ENCODE measurements at places on chromosomes 3 and 15.
A peak's percentile ranks its signal among the peaks of the same experiment; 100 is the strongest.

- DNase-seq: no peak
Observed at GRCh38 chr15:64875641-64876223, 34.0 kb downstream of the PLEKHO2 start.

- no peak for DNase-seq
Observed at GRCh38 chr3:32077260-32078084, 28.9 kb upstream of the GPD1L start.

- DNase-seq: no peak
Observed at GRCh38 chr3:177334803-177335202, 137.5 kb upstream of the TBL1XR1 start.

- no peak for DNase-seq
Observed at GRCh38 chr3:154901278-154901677, 178.8 kb upstream of the MME start.

DNA sequence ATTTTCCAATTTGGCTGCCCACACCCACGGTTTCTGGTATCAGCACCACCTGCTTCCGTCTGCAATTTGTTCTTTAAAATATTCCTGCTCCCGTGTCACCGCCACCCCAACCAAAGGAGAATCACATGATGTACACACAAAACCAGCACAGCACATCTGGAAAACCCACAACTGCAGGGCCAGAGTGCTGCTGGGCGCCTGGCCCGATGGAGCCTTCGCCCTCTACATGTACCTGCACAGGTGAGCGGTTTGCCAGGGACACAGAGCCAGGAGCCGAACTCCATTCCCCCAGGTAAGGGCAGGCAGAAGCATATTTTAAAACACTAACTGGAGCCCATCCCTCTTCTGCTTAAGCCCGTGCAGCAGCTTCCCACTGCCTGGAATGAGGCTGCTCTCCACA, 75.6 kb downstream of the ADAMTS17 start:
- DNase-seq: no peak

- DNase-seq: no peak
Observed at GRCh38 chr3:195556390-195556789, 13.3 kb upstream of the PPP1R2 start.

DNA sequence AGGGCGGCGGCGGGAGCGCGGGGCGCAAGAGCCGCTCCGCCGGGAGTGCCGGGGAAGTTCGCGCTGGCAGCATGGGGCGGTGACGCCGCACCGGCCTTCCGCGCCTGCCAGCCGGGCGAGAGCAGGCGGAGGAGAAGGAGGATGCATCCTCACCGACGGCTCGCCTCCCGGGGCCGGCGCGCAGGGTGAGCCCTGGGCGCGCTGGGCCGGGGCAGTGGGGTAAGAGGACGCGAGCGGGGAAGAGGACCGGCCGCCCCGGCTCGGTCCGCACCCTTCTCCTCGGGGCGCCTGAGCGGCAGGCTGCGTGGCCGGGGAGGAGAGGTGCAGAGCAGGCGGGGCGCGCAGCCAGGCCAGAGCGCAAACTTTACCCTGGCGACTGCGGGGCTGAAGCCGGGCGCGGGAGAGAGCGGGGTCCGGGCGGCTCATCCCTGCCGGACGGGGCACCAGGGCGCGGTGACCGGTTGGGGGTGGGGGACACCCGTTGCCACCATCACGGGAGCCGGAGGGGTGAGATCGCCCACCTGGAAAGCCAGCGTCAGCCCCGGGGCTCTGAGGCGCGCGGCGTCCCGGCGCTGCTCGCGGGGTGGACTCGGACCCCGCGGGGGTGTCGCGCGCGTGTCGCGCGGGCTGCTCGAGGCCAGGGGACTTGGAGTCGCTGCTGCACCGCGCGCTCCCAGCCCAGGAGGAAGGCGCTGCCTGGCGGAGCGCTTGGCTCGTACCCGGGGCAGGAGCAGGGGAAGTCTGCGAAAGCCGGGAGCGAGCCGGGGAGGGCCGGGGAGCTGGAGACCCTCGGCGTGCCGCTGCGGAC, 542 bp downstream of the GABRA5 start:
- no peak for DNase-seq

- DNase-seq: no peak
Observed at GRCh38 chr3:140695361-140696061, 17.6 kb downstream of the TRIM42 start.

- DNase-seq: peak; percentile 46
Observed at GRCh38 chr3:141426404-141427034, 58.2 kb downstream of the ZBTB38 start.

DNA sequence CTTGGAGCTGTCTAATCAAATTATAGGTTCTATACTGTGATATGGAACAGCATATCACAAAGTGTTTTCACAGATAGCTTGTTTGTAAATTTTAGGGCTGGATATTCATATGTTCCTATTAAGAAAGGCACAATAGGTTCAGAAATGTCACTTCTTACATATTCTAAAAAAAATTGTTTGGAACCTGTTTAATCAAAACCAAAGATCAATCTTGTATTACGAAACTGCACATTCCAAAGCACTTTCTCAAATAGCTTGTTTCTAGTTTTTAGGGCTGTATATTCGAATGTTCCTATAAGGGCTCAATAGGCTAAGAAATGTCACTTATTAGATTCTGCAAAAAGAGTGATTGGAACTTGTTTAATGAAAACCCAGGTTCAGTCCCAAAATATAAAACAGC, 67.4 kb upstream of the OSBPL11 start:
- DNase-seq: no peak

- DNase-seq: no peak
Observed at GRCh38 chr3:156728267-156728985, 54.0 kb downstream of the TIPARP start.

DNA sequence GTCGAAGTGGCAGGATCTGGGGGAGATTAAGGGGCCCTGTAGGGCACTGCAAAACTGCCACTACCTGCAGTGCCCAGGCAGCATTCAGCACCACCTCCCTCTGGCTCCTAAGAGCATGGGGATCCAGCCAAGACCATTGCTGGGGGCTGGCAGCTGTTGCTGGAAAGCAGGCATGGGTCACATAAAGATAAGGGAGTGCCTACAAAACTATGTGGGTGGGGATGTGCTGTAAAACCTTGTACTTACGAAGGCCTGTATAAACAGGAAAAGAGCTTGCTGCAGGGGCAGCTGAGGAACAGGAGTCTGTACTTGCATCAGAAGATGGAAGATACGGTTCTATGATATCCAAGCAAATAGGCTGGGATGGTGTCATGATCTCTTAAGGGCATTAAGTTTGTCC, 27.1 kb downstream of the IL20RB start:
- DNase-seq: no peak

- no peak for DNase-seq
Observed at GRCh38 chr15:89332446-89332845, 2.2 kb downstream of the POLG start.

- no peak for DNase-seq
Observed at GRCh38 chr3:47427866-47428265, 47.0 kb downstream of the PTPN23 start.

- DNase-seq: no peak
Observed at GRCh38 chr3:182393151-182393550, 400.2 kb upstream of the ATP11B start.

GRCh38 chr3:182121401-182121800, 409.7 kb downstream of the SOX2 start:
- no peak for DNase-seq

- DNase-seq: no peak
Observed at GRCh38 chr3:284322-284721, 87.8 kb downstream of the CHL1 start.

GRCh38 chr15:79798311-79798710, 98.5 kb downstream of the MTHFS start:
- DNase-seq: no peak

DNA sequence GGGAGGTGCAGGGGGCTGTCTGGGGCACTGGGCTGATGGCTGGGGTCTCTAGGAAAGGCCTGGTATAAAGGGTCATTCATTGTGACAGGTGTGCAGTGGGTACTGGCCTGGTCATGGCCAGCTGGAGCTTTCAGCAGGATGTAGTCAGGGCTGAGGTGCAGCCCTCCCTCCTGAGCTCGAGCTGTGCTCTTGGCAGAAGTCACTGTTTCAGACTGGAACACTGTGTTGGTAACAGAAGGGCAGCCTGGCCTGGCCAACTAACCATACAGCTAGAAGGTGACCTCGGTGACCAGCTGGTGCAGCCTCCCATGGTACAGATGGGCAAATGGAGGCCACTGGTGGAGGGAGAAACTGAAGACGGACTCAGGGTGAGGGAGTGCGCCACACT, 34.4 kb upstream of the LCTL start:
- DNase-seq: no peak

GRCh38 chr15:91950631-91951329, 97.3 kb downstream of the SLCO3A1 start:
- DNase-seq: no peak

DNA sequence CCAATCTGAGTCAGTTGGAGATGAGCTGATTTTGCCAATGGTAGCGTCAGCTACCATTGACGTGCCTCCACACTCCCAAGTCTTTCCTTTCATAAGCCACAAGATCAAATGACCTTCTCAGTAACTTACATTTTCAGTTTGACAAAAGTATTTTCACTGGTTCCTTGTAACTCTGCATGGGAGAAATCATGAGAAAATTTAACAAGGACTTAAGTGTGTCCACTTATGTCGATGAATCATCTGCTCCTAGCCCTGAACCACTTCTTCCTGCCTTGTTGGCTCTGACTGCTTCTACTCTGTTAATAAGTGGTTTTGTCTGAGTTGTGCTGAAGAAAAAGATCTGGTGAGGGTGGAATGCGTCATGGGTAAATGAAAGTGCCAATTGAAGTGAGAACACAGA, 101.2 kb downstream of the NFKBIZ start:
- DNase-seq: no peak

DNA sequence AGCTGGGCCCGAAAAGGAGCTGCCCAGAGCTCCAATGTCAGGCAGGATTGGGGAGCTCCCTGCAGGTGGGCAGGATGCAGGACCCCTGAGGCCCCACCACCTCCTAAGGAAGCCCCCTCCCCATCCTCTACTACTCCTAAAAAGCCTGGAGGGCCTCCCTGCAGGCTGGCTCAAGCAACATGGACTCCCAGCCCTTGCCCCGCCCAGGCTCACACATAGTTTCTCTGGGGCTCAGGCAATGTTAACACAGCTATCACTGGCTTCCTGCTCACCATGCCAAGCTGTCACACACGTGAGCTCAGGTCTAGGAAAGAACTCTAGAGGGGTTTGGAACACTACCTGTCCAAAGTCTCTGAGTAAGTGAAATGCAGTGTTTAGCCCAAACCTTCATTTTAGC, 65.4 kb upstream of the ZNF148 start:
- no peak for DNase-seq

GRCh38 chr3:68988740-68989139, 24.7 kb downstream of the EOGT start:
- DNase-seq: no peak

DNA sequence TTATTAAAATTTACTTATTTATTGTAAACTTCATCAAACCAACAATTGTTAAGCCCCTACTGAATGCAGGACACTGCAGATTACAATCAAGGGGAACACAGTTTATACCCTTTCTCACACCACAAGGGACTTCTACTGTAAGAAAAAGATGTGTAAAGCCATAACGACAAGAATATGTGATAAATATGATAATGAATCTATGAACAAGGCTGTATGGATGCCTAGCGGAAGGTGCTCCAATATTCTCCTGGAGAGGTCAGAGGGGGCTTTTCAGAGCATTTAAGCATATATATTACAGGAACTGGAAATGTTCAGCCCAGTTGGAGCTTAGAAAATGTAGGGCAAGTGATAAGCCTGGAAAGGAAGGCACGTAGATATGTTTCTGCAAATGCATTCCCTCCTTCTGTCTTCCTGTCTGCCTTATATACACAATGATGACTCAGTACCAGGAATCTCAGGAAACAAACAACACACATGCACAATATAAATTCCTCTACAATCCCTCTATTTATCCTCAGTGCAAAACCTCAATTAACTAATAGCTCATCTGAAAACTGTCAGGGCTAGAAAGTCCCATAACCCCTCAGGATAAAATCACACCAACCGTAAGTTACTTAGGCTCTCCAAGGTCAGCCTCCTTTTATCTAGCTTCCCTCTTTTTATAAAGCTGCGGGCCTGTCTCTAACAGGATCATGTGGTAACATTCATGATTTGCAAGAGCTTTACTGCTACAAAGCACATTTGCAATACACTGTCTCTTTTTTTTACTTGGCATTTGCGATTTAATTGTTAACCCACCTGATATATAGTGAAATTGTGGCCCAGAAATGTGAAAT, 393.1 kb downstream of the LPP start:
- no peak for DNase-seq

GRCh38 chr15:90003736-90004135, 2.6 kb downstream of the ZNF710 start:
- no peak for DNase-seq

DNA sequence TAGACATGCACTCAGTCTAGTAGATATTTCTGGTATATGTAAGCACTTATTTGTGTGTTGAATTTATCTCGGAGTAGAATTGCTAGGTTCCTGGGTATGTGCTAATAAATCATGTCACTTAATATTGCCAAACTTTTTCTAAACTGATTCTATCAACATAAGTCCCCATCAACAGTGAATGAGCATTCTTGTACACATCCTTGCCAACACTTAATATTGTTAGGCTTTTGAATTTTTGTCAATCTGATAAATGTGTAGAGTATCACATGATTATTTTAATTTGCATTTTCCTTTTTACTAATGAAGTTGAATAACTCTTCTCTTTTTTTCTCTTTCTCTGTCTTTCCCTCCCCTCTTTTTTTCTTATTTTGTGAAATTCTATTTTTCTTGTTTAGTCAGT, 33.3 kb upstream of the CEMIP start:
- DNase-seq: no peak

DNA sequence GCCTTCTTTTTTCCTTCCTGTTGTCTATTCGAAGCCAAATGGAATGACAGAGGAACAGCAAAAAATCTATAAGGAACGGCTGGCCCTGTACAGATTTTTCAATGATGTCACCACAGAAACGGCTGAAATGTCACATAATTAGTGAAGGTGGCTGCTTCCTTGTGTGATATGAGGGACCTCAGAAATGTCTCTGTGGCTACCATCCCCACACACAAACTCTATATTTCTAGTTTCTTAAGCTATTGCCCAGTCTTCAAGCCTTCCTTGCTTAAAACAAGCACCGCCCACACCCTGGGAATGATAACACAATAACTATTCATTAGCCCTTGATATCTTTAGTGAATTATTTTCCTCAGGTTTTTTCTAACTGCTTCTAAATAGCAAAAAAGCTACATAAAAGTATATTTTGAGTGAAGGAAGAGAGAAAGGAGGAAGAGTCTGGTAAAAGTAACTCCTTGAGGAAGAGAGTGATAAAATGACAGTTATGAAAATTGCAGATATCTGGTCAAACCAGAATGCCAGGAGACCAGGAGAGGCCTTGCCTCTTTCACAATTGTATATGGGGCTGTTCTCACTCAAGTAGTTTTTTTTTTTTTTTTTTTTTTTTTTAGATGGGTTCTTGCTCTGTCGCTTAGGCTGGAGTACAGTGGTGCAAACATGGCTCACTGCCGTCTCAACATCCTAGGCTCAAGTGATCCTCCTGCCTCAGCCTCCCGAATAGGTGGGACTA, 38.7 kb downstream of the FMN1 start:
- DNase-seq: no peak

All from hindlimb muscle (tissue), 1 donor.